ENCODE measurements at places on chromosomes 13 and 19.
A peak's percentile ranks its signal among the peaks of the same experiment; 100 is the strongest.

GRCh38 chr13:98320561-98321105 lies 143.6 kb upstream of the RNF113B start:
- no peak for DNase-seq

- DNase-seq: no peak
These were observed 1479.2 kb downstream of the UQCRFS1 start for GRCh38 chr19:27733551-27734266.

DNA sequence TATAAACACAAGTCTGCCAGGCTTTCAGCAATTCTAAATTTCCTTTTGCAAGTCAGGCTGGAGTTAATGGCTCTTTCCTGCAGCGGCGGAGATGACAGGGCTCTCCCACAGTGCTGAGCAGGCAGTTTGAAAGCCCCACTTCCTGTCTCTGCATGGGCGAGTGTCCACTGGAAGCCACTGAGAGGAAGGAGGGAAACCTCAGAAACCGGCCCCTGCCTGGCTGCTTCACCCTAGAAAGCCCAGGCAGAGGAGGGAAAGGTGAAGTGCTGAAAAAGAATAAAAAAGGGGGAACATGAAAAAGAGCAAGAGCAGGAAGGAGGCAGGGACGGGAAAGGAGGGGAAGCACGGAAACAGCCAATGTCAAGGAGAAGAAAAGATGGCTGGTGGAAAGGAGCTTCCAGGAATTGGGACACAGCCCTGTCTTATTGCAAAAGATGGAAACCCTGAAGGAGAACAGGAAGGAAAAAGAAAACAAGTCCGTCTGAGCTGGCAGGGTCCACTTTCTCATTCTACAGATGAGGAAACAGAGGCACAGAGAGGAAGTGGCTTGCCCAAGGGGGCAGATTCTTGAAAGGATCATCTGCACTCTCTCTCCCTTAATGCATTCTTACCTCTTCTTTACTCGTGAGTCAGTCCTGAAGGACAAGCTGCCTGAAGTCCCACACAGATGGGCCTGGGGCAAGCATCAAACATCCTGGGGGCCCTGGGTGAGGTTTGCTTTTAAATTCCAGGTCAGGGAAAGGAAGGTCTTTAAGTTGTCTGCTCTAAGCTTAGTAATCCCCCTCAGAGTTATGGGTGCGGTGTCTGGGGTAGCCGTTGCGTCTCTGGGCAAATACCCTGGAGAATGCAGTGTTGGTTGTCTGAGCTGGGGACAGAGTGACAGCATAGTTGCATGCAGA lies 38.8 kb upstream of the ALOX5AP start:
- DNase-seq: no peak

GRCh38 chr19:41310033-41310831 lies at the start of gene CCDC97:
TSS of gene CCDC97 (plus strand) at chr19:41310172. CDS start at chr19:41310311, 139 bp downstream.
- peak; percentile 96 for DNase-seq

- no peak for DNase-seq
These were observed 397.3 kb upstream of the MIR17HG start for GRCh38 chr13:90950160-90950559.

DNA sequence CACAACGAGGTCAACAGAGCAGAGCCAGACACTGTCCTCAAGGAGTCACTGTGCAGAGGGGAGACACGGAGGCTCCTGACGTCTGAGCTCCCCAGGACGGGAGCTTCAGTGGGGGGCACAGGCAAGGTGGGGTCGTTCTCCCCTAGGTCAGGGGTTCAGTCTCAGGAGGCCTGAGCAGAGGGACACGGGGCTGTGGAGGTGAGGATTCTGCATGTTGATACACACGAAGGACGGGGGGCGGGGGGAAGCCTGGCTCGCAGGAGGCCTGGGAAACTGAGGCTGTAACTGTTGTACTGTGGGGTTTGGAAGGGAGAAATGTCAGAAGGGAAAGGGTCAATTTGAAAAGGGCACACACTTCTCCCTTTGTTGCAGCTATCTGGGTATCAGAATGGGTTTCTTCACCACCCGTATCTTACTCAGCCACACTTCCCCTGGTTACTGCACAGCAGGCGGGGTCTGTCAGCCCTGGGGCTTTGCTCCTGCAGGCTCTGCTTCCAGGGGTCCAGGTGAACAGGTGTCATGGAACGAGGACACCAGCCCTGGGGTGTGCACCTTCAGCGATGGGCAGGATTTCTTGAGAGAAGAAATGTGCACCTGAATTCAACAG lies 748 bp upstream of the SIGLEC8 start:
- DNase-seq: no peak

DNA sequence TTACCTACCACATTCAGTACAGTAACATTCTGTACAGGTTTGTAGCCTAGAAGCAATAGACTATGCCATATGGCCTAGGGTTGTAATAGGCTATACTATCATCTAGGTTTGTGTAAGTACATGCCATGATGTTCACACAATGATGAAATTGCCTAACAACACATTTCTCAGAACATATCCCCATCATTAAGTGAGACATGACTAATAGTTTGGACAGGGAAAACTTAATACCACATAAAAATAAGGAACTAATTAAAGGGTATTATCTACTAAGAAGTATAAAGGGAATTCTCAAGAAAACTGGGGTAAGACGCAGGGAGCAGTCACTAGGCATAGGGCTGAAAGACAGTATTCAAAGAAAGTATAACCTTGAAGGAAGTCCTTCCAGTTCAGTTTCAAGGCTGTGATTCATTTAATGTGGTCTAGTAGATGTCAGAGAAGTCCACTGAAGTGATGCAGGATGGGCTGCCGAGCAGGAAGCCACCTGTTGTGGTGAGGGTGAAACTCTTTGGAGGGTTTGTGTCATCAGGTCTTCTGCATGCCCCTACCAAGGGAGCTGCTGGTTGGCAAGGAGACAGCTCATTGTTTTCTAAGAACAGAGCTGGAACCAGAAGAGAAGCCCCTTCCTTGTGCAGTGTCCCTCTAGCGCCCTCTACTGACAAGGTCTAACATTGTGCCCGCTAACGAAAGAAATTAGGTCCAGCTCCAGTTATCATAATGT lies 122.9 kb downstream of the OLFM4 start:
- DNase-seq: peak; percentile 35

DNA sequence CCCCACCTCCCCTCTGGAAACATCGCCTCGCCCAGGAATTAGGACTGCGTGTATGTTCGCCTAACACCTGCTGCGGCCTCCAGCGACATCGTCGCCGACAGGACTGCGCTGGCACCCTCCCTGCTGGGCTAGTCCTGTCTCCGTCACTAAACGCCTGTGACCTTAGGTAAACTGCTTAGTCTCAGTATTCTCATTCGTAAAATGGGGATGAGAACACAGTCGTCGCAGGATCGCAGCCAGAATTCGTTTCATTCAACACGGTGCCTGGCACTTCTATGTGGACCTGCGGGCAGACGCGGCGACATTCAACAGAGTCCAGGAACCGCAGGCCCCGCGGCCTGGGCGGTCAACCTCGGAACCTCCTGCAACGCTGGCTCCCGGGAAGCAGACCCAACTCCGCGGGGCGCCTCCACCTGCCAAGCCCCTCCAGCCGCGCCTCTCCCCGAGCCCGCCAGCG lies 485 bp downstream of the CRYL1 start:
- DNase-seq: peak; percentile 24

GRCh38 chr19:21322528-21322927 lies 6.7 kb downstream of the ZNF708 start:
- DNase-seq: peak; percentile 4

Measured in GM03348 (cell line).